ENCODE measurements at places on chromosomes 5 and 9. TPM values are rescaled to one million over a fixed set of nuclear protein-coding genes. Genes with fewer than 3 reads are reported as not detected.

DNA sequence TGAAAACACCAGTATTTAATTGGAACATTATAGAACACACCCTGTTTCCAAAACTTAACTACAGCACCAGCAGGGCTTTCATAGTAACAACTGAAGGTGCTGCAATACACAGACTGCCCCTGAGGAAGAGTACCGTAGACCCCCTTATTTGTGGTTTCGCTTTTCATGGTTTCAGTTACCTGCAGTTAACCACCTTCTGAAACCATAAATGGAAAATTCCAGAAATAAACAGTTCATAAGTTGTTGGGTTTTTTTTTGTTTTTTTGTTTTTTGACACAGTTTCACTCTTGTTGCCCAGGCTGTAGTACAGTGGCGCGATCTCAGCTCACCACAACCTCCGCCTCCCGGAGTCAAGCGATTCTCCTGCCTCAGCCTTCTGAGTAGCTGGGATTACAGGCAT is 9.5 kb upstream of the GLDC start:
- H3K27me3 ChIP-seq, result no peaks in the 10 kb centered on the region
- H3K27ac ChIP-seq, result no peak overlapping the region
- no peak overlapping the region for H3K4me3 ChIP-seq
- H3K4me1 ChIP-seq, result no peaks in the 10 kb centered on the region

GRCh38 chr5:54589786-54590185 is 72.2 kb downstream of the SNX18 start:
- H3K27me3 ChIP-seq, result no peaks in the 10 kb centered on the region
- no peaks in the 10 kb centered on the region for H3K4me1 ChIP-seq
- no peak overlapping the region for H3K27ac ChIP-seq
- DNase-seq, result no peak
- no peaks in the 10 kb centered on the region for H3K36me3 ChIP-seq
- no peak overlapping the region for H3K4me3 ChIP-seq

DNA sequence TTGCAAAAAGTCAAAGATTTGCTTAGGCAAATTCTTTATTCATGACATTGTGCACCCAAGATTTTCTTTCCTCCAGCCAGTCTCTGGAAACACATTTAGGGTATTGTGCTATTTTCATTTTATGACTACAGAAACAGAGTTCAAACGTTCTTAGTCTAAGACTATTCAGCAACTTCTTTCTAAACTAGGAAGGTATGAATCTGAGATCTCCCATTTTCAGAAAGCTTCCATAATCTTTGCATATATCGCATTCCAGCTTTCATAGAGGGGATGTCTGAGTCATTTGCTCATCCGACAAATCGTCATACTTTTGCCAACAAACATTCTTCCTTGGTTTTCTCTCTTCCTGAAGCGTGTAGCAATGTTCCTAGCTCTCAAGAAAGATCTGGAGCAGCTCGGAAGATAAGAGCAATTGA is 1.6 kb upstream of the PAPPA start:
- peaks cover 6% of the 10 kb centered on the region for H3K27me3 ChIP-seq
- DNase-seq, result no peak
- no peaks in the 10 kb centered on the region for H3K4me1 ChIP-seq

DNA sequence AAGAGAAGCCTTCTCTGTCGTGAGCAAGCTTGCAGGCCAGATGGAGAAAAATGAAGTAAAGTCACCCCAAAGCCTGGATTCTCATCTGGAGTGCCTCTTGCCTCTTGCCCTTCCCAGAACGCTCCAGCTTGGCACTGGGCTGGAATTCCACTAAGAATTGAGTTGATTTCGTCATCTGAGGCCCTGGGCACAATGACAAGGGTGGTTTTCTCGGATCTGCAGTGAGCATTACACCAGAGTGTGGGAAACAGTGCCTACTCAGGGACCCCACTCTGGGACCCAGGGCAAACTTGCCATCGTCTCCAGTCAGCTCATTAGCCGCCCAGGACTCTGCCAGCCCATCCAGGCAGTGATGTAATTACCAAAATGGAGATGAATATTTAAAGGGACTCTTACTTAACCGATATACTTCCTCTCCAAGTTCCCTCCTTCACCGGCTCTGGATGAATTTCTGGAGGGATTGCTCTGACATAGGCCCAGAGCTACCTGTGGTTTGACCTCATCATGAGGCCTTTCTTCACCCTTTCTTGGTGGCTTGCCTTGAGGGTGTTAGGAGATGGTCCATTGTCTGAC is 44.7 kb upstream of the LCP2 start:
- no peak for DNase-seq
- H3K36me3 ChIP-seq, result no peaks in the 10 kb centered on the region
- H3K27ac ChIP-seq, result no peak overlapping the region
- no peaks in the 10 kb centered on the region for H3K27me3 ChIP-seq
- peaks cover 31% of the 10 kb centered on the region for H3K4me1 ChIP-seq

CAMK4 gene
- 1.1 TPM for total RNA-seq

LRRC14B gene
- total RNA-seq, result not detected

IL13 gene
- not detected for total RNA-seq
